Activated T-cell treated with anti-CD3 and anti-CD28 coated beads for 48 hours (primary cell): ENCODE measurements at places on chromosomes 6 and 20.

DNA sequence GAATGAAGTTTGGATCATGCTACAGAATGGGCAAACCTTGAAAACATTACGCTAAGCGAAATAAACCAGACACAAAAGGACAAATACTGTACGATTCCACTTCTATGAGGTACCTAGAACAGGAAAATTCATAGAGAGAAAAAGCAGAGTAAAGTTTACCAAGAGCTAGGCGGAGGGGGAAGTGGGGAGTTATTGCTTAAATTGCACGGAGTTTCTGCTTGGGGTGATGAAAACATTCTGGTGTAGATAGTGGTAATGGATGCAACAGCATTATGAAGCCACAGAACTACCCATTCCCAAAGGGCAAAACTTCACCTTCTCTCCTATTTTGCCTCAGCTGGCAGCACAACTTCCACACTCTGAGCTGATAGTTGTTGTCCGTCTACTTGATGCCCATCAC lies 6.4 kb upstream of the PDYN start:
- DNase-seq, result no peak

DNA sequence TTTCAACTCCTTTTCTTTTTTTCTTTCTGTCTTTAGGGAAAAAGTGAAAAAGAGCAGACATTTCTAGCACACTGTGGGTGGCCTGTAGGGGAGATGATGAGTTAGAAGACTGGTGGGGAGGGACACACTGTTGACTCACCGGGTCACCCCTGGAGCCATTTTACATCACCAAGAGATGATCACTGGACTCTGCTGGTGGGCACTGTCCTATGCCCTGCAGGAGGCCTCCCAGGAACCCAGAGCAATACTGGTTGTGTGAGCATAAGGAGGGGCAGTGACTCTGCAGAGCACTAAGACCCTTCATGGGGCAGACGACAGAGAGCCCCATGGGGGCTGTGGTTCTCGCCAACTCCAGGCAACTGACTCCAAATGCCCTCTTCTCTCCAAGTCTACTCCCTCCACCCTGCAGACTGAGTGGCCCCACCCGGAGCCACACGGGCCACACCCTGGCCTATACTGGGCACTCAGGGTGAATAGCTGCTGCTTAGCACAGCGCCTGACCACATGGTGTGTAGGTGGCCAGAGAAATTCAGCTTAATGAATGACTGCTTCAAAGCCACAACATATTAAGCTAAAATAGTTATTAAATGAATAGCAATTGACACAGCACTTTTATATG lies 177.5 kb downstream of the CDC5L start:
- no peak for DNase-seq

DNA sequence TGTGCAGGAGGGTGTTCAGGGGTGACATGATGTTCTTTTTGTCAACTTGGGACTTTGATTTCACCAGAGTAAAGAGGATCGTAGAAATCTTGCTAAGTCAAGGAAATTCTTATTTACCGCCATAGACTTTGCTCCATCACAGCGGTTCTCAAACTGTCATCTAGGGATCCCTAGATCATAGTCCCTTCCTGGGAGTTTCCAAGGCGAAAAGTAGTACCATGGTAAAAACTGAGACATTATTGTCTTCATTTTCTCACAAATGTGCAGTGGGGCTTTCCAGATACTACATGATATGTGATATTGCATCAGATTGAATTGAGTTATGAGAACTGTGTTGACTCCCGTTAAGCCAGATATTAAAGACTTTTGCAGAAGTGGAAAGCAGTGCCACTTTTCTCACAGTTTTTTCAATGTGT lies 79.7 kb downstream of the JARID2 start:
- DNase-seq, result no peak

- DNase-seq, result no peak
These were observed 45.8 kb downstream of the TOP1 start for GRCh38 chr20:41074441-41074840.

GRCh38 chr6:29502181-29502580 lies 14.4 kb upstream of the MAS1L start:
- DNase-seq, result no peak

DNA sequence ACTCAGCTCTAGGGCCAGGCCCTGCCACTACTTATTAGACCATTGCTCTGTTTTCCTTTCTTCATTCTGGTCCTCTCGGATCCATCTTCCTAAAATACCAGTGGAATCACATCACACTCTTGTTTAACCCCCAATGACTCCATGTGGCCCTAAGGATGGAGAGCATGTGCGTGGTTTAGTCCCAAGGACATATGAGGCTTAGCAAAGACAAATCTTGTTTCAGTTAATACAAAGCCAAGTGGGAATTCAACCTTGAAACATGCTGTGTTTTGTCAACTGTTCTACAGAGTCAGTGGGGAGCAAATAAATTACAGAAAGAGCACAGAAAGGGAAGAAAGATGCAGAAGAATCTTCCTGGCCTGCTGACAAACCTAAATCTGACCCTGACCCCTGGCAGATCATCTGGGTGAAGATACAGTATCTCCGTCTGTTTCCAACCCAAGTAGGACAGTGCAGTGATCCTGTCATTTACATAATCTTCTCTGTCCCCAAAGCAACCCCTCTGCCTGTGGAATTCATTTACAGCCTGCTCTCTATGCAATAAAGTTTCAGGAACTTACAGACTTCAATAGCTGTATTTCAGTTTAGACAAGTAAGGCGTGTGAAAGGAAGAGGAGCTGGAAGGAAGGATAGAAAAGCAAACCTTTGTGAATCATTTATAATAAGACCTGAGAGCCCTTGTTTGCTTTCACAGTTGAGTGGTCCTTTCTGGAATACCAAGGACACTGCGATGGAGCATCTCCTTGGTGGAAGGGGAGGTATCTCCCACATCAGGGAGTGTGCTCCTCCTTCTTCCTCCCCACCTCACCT lies 144.0 kb downstream of the THBS2 start:
- no peak for DNase-seq

- DNase-seq, result no peak
These were observed 1.0 kb upstream of the SPATA2 start for GRCh38 chr20:49916146-49917002.

GRCh38 chr6:135129136-135129856 lies 51.8 kb upstream of the MYB start:
- no peak for DNase-seq

DNA sequence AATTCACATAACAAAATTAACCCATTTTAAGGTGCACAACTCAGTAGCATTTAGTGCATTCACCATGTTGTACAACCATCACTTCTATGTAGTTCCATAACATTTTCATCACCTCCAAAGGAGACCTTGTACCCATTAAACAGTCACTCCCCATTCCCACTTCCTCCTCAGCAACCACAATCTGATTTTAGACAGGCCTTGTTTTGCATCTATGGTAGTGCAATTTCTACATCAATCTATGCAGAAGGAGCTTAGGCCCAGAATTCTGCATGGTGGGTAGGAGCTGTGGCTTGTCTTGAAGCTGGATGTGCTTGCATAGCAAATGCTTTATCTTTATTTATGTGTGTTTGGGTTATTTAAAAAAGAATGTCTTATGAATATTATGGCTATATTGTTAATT lies 13.5 kb upstream of the HLA-DQA1 start:
- no peak for DNase-seq

GRCh38 chr6:162229093-162229492 lies 498.5 kb downstream of the PRKN start:
- no peak for DNase-seq

- DNase-seq, result no peak
These were observed 632.2 kb downstream of the COL12A1 start for GRCh38 chr6:74573613-74574012.

DNA sequence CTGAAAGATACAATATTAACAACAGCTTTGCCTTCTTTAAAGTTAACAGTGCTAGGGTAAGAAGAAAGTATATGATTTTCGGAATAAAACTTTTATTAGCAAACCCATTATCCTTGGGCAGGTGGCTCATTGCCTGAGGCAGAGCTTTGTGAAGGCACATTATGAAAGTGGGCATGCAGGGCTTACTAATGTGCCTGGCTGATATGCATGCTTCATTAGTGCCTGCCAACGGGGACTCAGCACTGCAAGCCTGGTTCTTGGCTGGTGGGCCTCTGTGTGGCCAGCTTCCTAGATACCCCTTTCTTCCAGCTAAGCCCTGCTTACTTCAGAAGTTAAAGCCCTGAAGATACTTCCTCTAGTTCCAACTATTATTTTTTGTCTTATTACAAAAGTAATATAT lies 481.6 kb downstream of the ADGRB3 start:
- DNase-seq, result no peak

DNA sequence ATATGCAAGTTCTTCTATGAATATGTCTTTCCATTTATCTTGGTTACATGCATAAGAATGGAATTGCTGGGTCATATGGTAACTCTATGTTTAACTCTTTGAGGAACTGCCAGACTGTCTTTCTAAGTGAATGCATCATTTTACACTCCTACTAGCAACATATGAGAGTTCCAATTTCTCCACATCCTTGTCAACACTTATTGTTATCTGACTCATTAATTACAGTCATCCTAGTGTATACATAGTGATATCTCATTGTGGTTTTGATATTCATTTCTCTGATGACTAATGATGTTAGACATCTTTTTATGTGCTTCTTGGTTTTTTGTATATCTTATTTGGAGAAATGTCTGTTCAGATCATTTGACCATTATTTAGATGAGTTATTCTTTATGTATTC lies 96.7 kb upstream of the LAMP5 start:
- DNase-seq, result no peak

DNA sequence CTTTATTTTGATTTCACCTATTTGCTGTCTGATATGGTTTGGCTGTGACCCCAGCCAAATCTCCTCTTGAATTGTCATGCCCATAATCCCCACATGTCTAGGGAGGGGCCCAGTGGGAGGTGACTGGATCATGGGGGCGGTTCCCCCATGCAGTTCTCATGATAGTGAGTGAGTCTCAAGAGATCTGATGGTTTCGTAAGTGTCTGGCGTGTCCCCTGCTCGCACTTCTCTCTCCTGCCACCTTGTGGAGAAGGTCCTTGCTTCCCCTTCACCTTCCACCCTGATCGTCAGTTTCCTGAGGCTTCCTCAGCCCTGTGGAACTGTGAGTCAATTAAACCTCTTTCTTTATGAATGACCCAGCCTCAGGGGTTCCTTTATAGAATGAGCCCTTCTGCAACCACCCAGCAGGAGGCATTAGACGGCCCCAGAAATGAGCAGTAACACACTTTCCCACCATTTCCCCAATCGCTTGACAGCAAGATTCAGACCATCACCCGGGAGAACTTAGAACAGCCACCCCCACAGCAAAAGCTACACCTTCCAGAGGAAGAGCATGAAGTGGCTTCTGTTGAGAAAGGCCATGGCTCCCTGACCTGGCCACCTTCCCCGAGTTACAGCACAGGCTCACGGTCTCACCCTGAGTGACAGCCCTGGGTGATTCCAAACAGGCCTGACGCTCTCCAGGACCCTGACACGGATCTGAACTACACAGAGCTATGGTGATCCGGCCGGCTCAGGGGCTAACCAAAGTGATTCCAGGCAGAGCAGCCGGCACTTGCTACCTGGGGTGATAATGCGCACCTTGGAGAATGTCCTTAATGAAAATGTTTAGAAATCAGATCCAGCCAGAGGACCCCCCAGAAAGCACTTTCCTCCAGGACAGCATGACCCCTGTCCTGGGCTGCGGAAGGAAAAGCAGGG lies 131.2 kb upstream of the CDH4 start:
- DNase-seq, result peak; percentile 27

DNA sequence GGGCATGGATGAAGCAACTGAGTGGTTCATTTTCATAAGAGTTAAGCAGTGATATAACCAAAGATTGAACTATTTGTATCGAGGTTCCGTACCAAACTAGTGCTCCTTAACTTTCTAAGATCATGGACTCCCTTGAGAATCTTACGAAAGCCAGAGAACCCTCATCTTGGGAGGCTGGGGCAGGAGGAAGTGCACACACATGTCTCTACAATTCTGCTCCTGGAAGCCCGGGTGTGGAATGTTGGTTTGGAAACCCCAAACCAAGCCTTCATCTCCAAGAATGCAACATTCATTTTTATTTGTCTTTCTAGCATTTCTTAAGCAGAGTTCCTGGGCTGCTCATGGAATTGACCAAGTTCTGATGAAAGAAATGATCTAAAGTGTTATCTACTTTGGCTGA lies 250.5 kb upstream of the PRND start:
- DNase-seq, result no peak

DNA sequence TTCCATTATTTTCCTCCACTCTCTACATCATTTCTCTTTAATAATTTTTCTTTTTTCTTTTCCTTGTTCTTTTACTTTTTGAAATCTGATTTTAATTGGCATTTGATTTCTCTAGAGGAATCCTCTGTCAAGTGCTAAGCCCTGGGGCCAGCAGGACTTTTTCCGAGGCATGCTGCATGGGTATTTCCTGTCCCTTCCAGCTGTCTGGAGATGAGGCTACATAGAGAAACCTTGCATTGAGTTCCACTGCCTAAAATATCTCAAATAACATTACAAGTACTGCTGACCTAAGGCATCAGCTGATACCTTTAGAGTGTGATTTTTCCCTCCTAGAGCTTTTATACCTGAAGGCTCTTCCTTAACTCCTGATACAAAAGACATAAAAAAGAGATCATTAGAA lies 6.2 kb downstream of the RNF217 start:
- DNase-seq, result no peak

- DNase-seq, result no peak
These were observed 1183.8 kb downstream of the HACE1 start for GRCh38 chr6:103675807-103676406.

DNA sequence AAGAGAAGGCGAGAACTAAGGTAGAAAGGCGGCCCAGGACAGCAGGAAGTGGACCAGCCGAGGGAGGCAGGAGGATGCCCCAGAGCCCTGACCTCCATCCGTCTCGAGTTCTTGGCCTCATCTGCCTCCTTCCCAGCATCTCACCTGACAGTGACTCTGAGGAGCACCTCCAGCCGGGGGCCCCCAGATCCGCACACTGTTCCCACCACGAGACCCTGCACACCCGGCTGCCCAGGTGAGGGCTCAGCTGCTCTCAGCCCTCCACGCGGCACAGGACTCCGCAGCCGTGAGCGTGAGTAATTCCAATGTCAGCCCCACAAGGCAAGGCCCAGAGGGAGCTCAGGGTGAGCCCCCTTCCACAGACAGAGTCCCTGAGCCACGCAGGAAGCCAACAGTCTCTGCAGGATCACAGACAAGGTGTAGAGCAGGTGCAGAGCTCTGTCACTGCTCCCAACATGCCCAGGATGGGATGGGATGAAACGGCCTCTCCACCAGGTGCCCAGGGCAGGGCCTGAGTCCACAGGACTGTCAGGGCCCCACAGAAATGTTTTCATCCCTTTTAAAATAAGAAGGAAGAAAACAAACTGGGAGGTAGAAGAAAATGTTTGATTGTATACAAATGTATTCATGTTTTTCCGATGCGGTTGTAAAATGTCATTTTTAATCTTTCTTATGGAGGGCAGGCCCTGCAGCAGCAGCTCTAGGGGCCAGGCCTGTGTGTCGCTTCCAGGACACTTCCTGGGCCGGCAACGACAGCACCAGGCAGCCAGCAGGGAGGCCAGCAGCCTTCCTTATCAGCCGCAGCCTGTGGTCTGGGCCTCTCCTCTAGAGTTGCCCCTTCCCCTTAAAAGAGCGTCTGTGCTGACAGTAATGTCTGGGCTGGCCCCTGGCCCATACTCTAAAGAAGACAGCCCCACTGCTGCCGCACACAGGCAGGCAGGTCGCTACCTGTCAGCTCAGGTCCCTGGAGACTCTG lies 66.9 kb downstream of the DLL1 start:
- no peak for DNase-seq

GRCh38 chr6:18070486-18070885 lies 52.0 kb downstream of the NHLRC1 start:
- DNase-seq, result no peak

- DNase-seq, result no peak
These were observed 321.8 kb downstream of the HACE1 start for GRCh38 chr6:104537872-104538271.
